Vagina (tissue), 2 donors: ENCODE measurements at places on chromosomes 13 and 19. TPM values are rescaled to one million over a fixed set of nuclear protein-coding genes. Genes with fewer than 3 reads are reported as not detected.

DNA sequence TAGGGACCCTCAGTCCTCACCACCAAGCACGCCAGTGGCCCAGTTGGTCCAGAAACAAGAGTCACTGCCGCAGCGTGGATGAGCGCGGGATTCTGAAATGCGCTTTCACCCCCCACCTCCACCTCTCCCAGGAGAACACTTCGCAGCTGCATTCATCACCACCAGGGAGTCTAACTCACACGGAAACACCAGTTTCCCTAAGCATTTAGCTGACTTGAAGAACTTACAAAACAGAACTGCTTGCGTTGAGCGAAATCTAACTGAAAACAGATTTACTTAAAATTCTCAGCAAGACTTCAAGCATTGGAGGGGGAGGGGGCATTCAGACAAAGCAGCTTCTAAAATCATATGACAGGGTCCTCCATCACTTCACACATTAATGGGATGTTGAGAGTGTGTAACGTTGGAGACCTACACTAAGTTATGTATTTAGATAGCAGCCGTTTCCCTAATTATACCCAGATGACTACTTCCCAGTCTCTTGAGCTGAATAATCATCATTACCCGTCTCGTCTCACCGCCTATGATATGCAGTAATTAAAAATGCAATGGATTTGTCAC is 258.2 kb upstream of the IRS2 start:
- no peak for DNase-seq

RASL11A gene
- 74.9 TPM for total RNA-seq

FFAR2 gene
- total RNA-seq = not detected

DNA sequence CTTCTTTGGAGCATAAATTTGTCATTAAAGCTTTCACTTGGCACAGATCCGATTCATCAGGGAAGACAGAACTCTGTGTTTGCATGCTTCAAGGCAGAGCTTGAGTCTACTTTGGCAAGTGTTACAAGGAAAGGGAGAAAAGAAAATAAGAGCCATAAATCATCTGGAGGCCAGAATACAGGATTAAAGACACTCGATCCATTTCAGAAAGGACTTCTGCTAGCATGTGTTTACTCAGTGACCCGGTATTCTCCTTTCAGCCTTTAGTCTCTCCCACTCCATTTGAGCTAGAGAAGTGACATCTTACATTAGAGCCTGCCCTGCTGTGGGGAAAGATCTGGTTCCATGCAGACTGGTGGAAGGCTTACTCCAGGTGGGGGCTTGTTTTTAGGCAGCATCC is 306.4 kb downstream of the KLF5 start:
- DNase-seq = no peak

GRCh38 chr13:97372936-97373335 is 61.0 kb upstream of the RAP2A start:
- no peak for DNase-seq

CADM4 gene
- 4.7 TPM for total RNA-seq

ZNF581 gene
- total RNA-seq = 15.5 TPM

- DNase-seq = peak; percentile 11
Observed at GRCh38 chr19:35195830-35196229, 32.7 kb downstream of the FAM187B start.

- no peak for DNase-seq
Observed at GRCh38 chr13:24064371-24064770, 96.1 kb upstream of the SPATA13 start.

DNA sequence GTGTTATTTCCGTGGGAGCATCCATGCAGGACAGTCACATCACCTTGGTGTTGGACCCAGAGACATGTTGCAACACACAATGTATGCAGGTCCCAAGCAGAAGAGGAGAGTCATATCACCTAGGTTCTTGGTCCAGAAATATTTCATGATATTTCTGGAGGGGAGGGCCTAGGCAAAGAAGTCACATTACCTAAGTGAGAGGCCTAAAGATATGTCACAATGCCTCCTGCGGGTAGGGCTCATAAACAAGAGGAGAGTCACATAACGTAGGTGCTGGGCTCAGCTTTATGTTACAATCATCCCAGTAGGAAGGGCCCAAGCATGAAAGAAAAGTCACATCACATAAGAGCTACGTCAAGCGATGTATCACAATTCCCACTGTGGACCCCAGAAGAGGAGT is 10.8 kb upstream of the ZNF724 start:
- no peak for DNase-seq

- no peak for DNase-seq
Observed at GRCh38 chr19:2254064-2254872, 1.9 kb downstream of the JSRP1 start.

DNA sequence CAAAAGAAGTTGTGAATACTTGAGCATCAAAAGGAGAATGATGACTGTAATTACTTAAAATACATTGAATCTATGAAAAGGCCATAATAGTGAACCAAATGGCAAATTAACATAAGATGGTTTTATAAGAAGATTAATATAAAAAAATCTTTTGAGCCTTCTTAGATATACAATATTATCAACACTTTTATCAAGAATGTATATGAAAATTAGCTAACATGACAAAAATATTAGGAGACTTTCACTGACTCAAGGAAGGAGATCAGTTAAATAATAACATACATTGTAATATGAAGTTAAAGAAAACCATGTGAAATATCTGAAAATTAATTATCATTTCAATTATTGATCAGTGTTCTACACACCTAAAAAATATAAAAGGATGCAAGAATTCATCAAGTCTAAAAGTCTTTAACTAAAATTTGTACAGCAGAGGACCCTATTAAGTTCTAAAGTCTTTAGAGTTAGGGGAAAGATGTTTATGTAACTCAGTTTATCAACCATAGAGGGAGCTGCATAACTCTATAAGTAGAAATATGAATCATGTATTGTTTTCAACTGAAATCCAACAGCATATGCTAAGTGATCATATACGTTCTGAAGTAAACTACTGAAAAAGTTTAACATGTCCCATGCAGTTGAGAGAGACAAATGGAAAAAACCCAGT is 756.1 kb upstream of the MIR17HG start:
- no peak for DNase-seq

ZNF90 gene
- total RNA-seq = 5.4 TPM

CDC16 gene
- 60.9 TPM for total RNA-seq

GRCh38 chr19:41792513-41793413 is 3.6 kb upstream of the CEACAM3 start:
- no peak for DNase-seq

DNA sequence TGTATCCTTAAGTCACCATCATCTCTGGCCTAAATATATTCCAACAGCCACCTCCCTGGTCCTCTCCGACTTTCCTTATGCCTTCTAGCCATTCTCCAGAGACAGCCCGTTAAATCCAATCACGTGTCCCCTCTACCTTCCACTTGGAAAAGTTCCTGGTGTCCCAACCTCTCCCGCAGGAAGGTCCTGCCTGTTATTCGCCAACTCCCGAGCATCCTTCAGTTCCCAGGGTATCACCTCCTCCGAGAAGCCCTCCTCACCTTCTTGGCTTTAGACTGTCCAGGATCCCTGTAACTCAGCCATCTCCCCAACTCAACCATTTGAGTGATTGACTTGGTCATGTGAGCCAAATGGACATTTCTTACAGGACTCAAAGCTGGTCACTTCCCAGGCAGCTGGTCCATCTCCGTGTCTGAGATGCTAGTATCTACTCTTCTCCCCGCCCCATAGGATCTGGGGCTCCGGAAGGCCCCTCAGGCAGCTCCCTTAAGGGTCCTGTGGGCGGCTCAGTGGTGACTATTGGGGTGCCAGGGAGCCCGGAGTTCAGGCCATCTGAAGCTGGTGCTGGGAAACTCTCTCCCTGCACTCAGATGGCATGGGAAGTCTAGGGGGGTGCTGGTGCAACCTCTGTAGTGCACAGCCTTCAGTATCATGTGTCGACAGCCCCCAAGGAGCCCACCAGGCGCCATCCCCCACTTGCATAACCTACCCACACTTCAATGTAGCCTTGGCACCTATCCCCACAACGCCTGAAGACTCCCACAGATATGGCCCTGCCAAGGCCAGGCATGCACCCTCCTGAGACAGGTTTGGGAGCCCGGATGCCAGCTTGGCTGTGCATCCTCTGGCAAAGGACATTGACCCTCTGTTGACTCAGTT is 27.9 kb upstream of the NANOS3 start:
- DNase-seq = no peak

GRCh38 chr13:74037762-74038161 is 96.4 kb downstream of the KLF12 start:
- no peak for DNase-seq

AP1M1 gene
- total RNA-seq = 84.5 TPM

- DNase-seq = no peak
Observed at GRCh38 chr13:59635589-59635988, 528.1 kb downstream of the DIAPH3 start.

- DNase-seq = no peak
Observed at GRCh38 chr19:11243798-11244169, 4.4 kb downstream of the ANGPTL8 start.

- no peak for DNase-seq
Observed at GRCh38 chr13:25847145-25847544, 204.7 kb downstream of the SHISA2 start.

- no peak for DNase-seq
Observed at GRCh38 chr13:40582531-40582930, 83.9 kb downstream of the FOXO1 start.

NLRP4 gene
- total RNA-seq = not detected

LRRC63 gene
- 0.49 TPM for total RNA-seq

DNA sequence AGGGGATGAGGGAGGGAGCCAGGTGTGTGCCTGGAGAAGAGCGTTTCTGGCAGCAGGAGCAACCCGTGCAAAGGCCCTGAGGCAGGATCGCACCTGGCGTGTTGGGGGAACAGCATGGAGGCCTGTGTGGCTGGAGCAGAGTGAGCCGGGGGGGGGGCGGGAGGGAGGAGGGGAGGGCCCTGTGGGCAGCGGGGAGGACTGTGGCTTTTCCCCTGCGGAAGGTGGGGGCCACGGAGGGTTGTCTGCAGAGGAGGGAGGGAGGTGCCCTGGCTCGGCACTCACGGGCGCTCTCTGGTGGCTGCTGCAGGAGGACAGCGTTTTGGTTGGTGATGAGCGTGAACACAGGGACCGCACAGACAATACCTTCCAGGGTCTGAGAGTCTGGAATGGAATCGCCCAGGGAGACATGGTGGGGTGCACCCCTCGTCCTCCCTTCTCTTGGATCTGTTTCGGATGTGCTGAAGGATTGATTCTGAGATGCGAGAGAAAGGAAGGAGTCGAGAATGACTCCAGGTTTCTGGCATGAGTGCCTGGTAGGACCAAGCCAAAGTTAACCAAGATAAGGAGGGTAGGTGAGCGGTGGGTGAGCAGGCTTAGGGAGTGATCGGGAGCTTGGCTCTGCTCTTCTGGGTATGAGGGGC is 6.5 kb downstream of the RAB11B start:
- DNase-seq = no peak

DNA sequence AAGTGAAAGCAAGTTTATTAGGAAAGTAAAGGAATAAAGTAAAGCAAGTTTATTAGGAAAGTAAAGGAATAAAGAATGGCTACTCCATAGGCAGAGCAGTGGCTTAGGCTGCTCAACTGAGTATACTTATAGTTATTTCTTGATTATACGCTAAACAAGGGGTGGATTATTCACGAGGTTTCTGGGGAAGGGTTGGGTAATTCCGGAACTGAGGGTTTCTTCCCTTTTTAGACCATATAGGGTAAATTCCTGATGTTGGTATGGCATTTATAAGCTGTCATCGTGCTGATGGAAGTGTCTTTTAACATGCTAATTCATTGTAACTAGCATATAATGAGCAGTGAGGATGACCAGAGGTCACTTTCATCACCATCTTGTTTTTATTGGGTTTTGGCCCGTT is 194.3 kb downstream of the DLEU7 start:
- DNase-seq = no peak

- DNase-seq = no peak
Observed at GRCh38 chr13:30898678-30899241, 7.3 kb upstream of the MEDAG start.

GRCh38 chr13:94115054-94115453 is 364.4 kb downstream of the DCT start:
- DNase-seq = no peak

DNA sequence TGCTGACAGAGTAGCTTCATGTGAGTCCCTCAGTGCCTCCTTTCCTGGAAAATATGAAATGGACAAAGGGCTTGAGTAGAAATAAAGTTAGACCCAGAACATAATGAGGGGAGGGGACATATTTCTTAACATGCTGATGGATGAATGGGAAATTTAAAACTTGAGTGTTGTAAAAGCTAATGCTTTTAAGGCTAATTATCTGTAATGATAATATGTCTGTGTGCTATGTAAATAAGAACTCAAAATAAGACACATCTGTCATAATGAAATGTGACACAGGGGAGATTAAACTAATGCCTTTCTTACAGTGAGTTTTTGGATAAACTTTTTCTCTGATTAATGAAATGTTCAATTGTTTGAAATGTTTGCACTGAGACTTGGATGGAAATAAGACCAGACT is 65.8 kb upstream of the RFXAP start:
- no peak for DNase-seq

C19orf67 gene
- total RNA-seq = not detected

- no peak for DNase-seq
Observed at GRCh38 chr13:107124730-107125129, 556.8 kb upstream of the ARGLU1 start.

DNA sequence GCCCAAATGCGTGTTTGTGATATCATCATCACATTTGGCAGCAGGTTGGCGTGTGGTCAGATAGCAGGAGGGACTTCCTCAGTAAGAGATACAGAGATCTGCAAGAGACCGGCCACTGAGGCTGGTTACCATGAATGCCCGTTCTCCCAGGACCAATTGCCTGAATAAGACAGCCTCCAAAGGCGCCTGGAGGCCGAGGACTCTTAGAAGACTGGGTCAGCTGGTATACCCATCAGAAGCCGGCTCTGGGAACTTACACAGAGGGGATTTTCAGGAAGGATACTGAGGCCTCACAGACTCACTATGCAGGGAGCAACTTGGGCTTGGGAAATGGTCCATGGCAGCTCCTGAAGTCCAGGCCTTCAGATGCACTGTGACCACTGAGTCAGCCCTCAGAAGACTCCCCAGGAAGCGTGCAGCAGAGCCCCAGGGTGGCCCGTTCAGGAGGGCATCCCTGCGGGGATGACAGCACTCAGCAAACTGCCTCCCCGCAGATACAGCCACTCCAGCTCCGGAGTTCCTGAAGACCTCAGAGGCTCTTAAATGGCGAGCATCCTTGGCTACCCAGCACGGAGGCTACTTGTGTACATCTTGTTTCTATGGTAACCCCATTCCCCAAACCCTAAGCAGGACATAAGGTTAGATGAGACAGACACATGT is 26.4 kb upstream of the VSTM2B start:
- no peak for DNase-seq

DNA sequence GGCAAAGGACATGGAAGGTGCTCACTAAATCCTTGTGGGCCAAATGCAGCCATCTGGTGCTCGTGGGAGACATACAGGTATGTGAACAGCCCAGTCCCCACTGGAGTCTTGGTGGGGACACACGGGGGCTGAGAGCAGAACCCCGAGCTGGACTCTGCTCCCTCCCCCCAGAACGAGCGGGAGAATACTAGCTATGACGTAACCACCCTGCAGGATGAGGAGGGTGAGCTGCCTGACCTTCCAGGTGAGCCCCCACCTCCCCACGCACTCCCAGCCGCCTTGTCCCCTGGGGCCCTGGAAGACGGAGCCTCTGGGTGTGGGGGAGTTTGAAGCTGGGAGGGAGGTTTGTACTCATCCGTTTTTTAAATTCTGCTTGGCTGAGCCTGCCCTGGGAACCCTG is 13.5 kb upstream of the EBI3 start:
- DNase-seq = no peak
